ENCODE measurements at places on chromosomes 6 and 20. TPM values are rescaled to one million over a fixed set of nuclear protein-coding genes. Genes with fewer than 3 reads are reported as not detected.
A peak's percentile ranks its signal among the peaks of the same experiment; 100 is the strongest.

Gene DLK2
- total RNA-seq: 1.1 TPM

Gene EEF1E1
- not detected for total RNA-seq

Gene FKBP1C
- total RNA-seq: not detected

Gene HLA-DPB1
- total RNA-seq: 21.7 TPM

Gene SMPDL3A
- 353 TPM for total RNA-seq

Gene PGC
- total RNA-seq: 1.5 TPM

Gene THEMIS
- 2.2 TPM for total RNA-seq

Gene C20orf144
- total RNA-seq: not detected

Gene PROKR2
- not detected for total RNA-seq

Gene GJE1
- total RNA-seq: not detected

Gene HLA-DQB1
- total RNA-seq: 0.14 TPM

GRCh38 chr20:19571996-19572395 is 186.1 kb upstream of the RIN2 start:
- H3K27me3 ChIP-seq: no peaks in the 10 kb centered on the region
- no peaks in the 10 kb centered on the region for H3K36me3 ChIP-seq
- H3K27ac ChIP-seq: no peak overlapping the region
- no peaks in the 10 kb centered on the region for H3K4me1 ChIP-seq

- H3K27me3 ChIP-seq: no peaks in the 10 kb centered on the region
- H3K36me3 ChIP-seq: no peaks in the 10 kb centered on the region
- H3K4me1 ChIP-seq: no peaks in the 10 kb centered on the region
- no peak overlapping the region for H3K27ac ChIP-seq
- no peak overlapping the region for H3K4me3 ChIP-seq
These were observed 16.6 kb downstream of the APCDD1L start for GRCh38 chr20:58498470-58499068.

GRCh38 chr6:63814459-63814858 is 178.9 kb downstream of the PHF3 start:
- H3K27ac ChIP-seq: no peak overlapping the region
- H3K36me3 ChIP-seq: no peaks in the 10 kb centered on the region
- no peaks in the 10 kb centered on the region for H3K4me1 ChIP-seq
- no peak for DNase-seq
- H3K4me3 ChIP-seq: no peak overlapping the region

- no peak overlapping the region for H3K27ac ChIP-seq
- H3K4me3 ChIP-seq: no peak overlapping the region
- no peaks in the 10 kb centered on the region for H3K27me3 ChIP-seq
- no peaks in the 10 kb centered on the region for H3K36me3 ChIP-seq
- H3K4me1 ChIP-seq: no peaks in the 10 kb centered on the region
- no peak for DNase-seq
These were observed 134.1 kb downstream of the RFPL4B start for GRCh38 chr6:112481211-112481610.

DNA sequence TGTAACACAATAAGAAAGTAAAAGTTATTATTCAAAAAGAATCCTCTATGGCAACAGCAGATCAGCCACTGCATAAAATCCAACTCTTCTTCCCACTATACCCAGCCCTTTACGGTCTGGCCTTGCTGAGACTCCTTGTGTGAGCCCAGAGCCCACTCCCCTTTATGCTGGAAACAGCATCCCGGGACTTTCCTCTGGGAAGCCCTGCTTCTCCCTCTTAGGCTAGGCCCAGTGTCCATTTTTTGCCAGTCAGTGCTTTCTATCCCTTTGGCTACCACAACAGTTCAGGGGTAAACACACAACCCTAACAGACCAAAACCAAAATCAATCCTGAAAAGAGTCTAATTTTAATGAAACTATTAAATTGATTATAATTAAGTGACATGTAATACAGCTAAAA is 20.6 kb downstream of the FKBP5 start:
- H3K4me1 ChIP-seq: peaks cover 16% of the 10 kb centered on the region
- no peaks in the 10 kb centered on the region for H3K27me3 ChIP-seq
- no peak for DNase-seq
- no peaks in the 10 kb centered on the region for H3K36me3 ChIP-seq

DNA sequence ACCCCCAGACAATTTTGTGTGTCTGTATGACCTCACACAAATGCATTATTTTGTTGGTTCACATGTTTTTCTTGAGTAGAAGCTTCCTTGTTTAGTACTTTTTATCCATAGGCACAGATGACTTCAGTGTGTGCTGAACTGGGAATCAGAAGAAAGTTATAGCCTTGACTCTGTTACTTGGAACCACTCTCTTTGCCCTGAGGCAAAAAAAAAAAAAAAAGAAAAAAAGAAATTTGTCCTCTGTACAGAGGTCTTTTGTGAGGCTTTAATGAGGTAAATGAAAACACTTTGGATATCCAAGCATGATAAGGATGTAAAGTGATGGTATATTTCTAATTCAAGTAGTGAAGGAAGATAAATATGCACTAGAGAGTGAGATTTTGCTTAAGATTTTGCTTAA is 51.9 kb downstream of the TRMT11 start:
- no peaks in the 10 kb centered on the region for H3K27me3 ChIP-seq
- peaks cover 10% of the 10 kb centered on the region for H3K4me1 ChIP-seq
- DNase-seq: no peak
- H3K4me3 ChIP-seq: no peak overlapping the region

GRCh38 chr6:54262499-54262898 is 45.7 kb upstream of the TINAG start:
- no peak overlapping the region for H3K4me3 ChIP-seq
- H3K36me3 ChIP-seq: no peaks in the 10 kb centered on the region
- no peaks in the 10 kb centered on the region for H3K4me1 ChIP-seq
- no peak for DNase-seq
- no peak overlapping the region for H3K27ac ChIP-seq

DNA sequence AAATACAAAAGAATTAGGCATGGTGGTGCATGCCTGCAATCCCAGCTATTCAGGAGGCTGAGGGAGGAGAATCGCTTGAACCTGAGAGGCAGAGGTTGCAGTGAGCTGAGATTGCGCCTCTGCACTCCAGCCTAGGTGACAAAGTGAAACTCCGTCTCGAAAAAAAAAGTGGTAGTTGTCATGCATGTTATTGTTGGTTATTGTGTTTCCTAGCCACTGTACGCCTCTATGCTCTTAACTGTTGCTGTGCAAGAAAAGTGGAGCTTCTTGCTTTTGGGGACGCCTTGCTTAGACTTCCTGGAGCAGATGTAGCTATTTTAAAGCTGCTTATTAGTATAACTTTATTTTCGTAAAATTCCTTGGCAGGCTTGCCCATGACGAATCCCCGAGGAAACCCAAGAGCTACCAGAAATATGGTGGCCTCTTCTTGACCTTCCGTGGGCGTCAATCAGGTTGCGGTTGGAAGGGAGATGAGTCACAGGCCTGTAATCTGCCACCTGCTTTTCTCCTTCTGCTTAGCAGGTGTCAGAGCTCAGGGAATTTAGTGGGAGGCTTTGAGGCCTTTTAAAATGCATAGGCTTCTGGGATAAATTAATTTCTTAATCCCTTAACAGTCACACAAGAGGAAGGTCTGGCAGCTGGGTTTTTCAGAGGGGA is 17.3 kb downstream of the GABRR2 start:
- peak; percentile 52 for DNase-seq
- H3K4me1 ChIP-seq: peaks cover 4% of the 10 kb centered on the region
- no peaks in the 10 kb centered on the region for H3K27me3 ChIP-seq
- H3K27ac ChIP-seq: peak overlapping the region; percentile 30

DNA sequence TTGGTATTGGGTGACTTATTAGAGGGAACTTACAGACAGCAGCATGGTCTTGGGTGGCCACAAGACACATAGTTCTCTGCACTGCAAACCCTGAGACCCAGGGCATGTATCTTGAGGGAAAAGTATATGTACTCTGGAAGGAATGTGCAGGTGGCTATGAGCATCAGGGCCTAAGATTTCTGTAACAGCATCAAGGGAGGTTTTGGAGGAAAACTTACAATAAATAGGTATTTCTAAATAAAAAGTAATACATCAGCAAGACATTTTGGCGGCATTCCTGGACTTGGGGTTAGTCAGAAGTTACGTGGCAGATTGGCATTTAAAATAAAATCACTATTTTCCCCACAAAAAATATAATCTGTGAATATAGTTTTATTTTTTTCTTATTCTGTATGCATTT is 8.0 kb upstream of the STX7 start:
- no peak for DNase-seq
- H3K4me3 ChIP-seq: no peak overlapping the region
- H3K27ac ChIP-seq: no peak overlapping the region
- H3K36me3 ChIP-seq: no peaks in the 10 kb centered on the region

DNA sequence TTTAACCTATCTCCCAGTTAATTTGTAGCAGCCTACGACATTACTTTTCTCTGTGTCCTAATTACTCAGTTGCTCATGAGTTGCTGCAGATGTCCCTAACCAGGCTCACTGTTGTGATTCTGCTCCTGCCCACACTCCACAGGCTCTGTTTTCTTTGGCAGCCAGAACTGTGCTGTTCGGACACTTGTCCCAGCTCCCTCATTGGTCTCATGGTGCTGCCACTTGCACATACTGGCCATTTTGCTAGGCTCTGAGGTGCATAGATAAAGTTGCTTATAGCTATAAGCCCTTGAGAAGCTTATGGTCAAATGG is 55.0 kb downstream of the NOX3 start:
- no peaks in the 10 kb centered on the region for H3K27me3 ChIP-seq
- H3K4me1 ChIP-seq: no peaks in the 10 kb centered on the region
- H3K36me3 ChIP-seq: no peaks in the 10 kb centered on the region
- no peak overlapping the region for H3K27ac ChIP-seq

GRCh38 chr20:24721891-24722568 is 227.0 kb upstream of the CST7 start:
- no peaks in the 10 kb centered on the region for H3K4me1 ChIP-seq
- DNase-seq: no peak
- H3K4me3 ChIP-seq: no peak overlapping the region
- H3K36me3 ChIP-seq: no peaks in the 10 kb centered on the region

GRCh38 chr20:41048461-41049301 is 20.1 kb downstream of the TOP1 start:
- no peak for DNase-seq
- H3K4me3 ChIP-seq: no peak overlapping the region
- no peaks in the 10 kb centered on the region for H3K27me3 ChIP-seq
- peaks cover 81% of the 10 kb centered on the region for H3K4me1 ChIP-seq

DNA sequence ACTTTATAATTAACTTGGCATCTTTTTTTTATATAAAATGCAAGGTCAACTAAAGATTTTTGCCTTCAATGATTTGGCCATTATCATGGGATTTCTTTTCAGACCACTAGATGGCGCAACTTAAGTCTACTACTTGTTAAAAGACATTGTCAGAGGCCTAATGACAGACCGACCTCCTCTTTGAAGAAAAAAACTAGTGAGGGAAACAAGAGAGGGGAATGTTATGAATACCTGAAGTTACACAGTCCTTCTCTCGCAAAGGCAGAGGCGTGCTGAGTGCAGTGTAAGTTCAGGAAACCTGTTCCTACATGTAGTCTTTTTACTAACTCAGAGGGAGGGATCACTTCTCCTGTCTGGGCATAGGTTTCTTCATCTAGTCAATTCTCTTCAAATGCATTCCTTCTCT is 9.3 kb downstream of the TRAPPC3L start:
- H3K27me3 ChIP-seq: peaks cover 6% of the 10 kb centered on the region
- no peak for DNase-seq
- no peaks in the 10 kb centered on the region for H3K36me3 ChIP-seq
- no peaks in the 10 kb centered on the region for H3K4me1 ChIP-seq
- no peak overlapping the region for H3K4me3 ChIP-seq

DNA sequence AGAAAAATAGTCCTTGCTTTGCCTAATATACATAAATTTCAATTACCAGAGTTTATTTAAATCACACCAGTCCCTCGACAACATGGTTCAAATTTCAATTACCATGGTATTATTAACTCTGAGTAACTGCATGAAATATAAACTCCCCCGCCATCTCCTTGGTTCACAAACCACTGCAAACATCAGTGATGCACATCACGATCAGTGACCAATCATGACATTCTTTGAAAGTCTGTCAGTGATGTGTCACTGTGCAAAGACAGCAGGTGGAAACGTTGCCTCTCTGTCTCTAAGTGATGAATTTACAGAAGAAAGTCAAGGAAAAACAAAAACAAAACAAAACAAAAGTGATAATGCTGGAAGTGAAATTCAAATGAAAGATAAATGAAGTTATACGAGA is 86.7 kb downstream of the TASP1 start:
- no peaks in the 10 kb centered on the region for H3K36me3 ChIP-seq
- H3K4me1 ChIP-seq: no peaks in the 10 kb centered on the region
- no peaks in the 10 kb centered on the region for H3K27me3 ChIP-seq

DNA sequence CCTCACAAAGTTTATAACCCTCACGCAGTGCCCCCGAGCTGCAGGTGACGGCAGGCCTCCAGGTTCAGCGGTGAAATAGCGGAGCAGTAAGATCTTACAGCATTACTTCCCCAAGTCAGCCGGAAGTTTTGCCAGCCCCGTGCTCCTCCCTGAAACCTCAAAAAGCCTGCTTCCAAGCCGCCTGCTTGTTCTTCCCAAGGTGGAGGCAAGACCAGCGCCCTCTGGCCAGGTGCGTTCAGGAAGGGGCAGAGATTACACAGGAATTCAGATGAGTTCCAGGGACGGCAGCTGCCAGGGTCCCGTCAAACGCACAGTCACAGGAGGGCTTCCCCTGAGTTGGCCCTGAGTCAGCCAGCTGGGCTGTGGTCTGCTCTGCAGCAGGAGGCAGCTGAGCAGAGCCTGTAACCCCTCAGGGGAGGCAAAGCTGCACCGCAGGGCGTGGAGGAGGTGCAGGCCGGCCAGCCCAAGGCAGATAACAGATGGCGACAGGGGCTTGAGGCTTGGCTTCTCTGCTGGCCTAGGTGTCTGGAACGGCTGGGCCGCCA is 124.1 kb upstream of the RPS6KA2 start:
- H3K36me3 ChIP-seq: no peaks in the 10 kb centered on the region
- no peaks in the 10 kb centered on the region for H3K4me1 ChIP-seq
- no peak overlapping the region for H3K4me3 ChIP-seq
- DNase-seq: no peak
- H3K27ac ChIP-seq: no peak overlapping the region
- peaks cover 4% of the 10 kb centered on the region for H3K27me3 ChIP-seq

GRCh38 chr6:119020597-119021561 is 57.6 kb downstream of the FAM184A start:
- no peak for DNase-seq
- H3K36me3 ChIP-seq: no peaks in the 10 kb centered on the region
- no peaks in the 10 kb centered on the region for H3K4me1 ChIP-seq
- H3K4me3 ChIP-seq: no peak overlapping the region

GRCh38 chr6:2614846-2615245 is 135.9 kb downstream of the MYLK4 start:
- DNase-seq: no peak
- H3K27ac ChIP-seq: no peak overlapping the region
- H3K4me1 ChIP-seq: no peaks in the 10 kb centered on the region
- H3K36me3 ChIP-seq: no peaks in the 10 kb centered on the region
- H3K27me3 ChIP-seq: peaks cover 6% of the 10 kb centered on the region
- no peak overlapping the region for H3K4me3 ChIP-seq

Data from transverse colon (tissue), 4 donors.